GM23338 (cell line): ENCODE measurements at places on chromosomes 1 and 21.

GRCh38 chr1:160789702-160790611, 6.0 kb upstream of the LY9 start:
- no peak for DNase-seq

- DNase-seq, result no peak
Measured at GRCh38 chr1:243497939-243498681, 242.3 kb downstream of the SDCCAG8 start.

DNA sequence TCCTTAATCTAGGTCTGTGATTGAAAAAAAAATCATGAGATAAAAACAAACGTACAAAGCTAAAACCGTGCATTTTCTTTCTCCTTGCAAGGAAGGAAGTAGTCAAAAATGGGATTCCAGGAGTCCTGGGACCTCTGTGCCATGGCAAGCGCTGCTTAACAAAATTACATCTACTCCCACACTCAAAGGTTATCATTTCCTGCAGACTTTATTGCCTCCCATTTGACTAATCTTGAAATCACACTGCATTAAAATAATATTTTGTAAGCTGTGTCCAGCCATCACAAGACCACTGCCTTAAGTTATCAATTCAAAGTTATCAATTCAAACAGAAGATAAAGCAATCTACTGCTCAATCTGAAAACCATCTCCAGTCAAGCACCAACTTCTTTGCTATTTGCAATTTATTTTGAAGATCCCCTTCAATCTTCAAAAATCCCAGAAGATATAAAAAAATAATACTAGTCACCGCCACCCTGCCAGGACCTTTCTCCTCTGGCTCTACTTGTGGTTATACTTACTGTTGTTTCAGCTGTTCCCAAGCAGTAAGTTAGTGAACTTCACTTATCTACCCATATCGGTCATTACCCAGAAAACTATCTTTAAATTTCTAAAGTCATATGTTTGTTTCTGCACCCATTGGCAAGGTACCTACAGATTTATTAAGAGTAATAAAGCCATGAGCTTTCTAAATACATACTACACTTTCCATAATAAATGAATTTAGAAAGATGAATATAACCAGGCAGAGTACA, 38.1 kb upstream of the RAP1GAP start:
- no peak for DNase-seq

- no peak for DNase-seq
Measured at GRCh38 chr21:27156666-27157065, 189.8 kb upstream of the ADAMTS5 start.
